ENCODE measurements at places on chromosomes 4 and X.

DNA sequence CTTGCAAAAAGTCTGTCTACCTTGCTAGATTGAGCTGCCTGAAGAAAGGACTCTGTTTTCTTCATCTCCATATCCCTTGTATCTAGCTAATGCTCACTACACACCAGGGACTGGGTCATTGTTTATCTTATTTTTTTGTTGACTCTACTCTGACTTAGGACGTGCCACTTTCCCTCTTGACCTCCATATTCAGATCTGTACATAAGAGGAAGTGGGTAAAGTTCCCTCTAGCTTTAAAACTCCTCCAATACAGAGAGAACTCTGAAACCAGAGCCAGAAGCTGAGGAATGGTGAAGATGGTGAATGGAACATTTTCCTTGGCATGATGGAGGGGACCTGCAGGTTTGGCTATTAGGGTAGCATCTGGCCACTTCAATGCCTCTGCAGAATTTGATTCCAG, 2026.1 kb upstream of the TENM3 start:
- no peak for DNase-seq

GRCh38 chrX:148562846-148563245, 62.4 kb downstream of the AFF2 start:
- DNase-seq: no peak

GRCh38 chr4:158236304-158237030, 26.2 kb downstream of the TMEM144 start:
- no peak for DNase-seq

- DNase-seq: no peak
Measured at GRCh38 chr4:36086261-36086786, 158.0 kb downstream of the ARAP2 start.

- no peak for DNase-seq
Measured at GRCh38 chr4:10659251-10659650, 25.3 kb downstream of the CLNK start.

DNA sequence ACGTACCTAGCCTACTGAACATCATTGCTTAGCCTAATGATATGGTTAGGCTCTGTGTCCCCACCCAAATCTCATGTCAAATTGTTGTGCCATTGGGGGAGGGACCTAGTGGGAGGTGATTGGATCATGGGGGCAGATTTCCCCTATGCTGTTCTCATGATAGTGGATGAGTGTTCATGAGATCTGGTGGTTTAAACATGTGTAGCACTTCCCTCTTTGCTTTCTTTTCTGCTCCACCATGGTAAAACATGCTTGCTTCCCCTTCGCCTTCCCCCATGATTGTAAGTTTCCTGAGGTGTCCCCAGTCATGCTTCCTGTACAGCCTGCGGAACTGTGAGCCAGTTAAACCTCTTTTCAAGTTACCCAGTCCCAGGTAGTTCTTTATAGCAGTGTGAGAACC, 102.6 kb downstream of the RAPGEF2 start:
- no peak for DNase-seq

DNA sequence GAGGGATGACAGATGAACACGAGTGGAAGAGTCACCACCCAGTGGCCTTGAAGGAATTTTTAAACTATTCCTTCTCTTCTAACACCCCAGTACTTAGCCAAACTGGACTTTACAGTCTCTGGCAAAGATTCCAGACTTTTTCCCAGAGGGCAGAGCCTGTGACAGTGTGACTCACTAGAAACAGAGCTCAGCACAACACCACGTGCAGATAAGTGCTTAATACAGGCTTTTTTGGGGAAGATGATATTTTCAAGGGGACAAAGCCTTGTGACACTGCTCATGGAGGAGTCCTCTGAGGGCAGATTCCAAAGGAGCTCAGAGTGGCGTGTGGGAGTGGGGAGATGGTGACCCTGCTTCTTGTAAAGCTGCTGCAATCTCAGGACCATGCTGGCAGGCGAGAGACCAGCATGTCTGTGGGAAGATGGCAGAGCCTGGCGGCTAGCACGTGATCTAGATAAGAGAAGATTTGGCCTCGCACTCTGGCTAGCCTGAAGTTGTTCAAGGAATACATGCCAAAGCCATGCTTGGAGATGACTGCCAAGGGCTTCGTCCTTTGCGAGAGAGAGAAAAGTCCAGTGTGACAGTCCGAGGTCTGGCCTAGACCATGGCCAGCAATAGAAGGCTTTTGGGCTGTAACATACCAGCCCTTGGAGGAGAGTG, 2.4 kb downstream of the RAB33A start:
- DNase-seq: no peak

DNA sequence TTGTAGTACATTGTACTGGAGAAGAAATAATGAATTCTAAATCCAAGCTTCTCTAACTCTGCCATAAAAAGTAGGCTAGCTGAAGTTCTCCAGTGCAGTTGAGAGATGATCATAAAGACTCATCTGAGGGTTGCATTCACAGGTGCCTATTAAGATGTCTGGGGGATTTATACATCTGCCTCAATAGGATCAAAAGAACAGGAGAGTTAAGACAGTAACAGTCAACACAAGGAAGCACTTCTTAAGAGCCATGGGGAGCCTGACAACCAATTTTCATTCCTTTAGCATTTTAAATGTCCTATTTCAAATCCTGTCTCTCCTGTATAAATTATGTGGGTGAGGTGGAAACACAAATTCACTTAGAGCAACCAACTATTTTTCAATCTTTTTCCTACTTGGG, 432.4 kb upstream of the NWD2 start:
- DNase-seq: no peak

DNA sequence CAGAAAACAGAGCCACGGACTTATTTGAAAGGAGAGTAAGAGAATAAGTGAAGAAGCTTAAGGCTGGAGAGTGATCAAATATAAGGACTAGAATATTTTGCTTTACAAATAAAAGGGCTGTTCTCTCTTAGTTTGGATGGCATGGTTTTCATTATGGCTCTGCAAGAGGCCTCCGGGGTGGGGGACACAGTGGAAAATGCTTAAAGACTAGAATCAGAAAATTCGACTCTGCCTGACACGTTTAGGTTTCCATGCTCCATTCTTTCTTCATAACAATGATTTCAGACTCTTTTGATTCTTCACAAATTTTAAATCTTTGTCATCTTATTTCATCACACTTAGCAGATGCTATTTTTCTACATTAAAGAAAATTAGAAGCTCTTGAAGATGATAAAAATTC, 632.4 kb upstream of the BOD1L1 start:
- DNase-seq: no peak

- no peak for DNase-seq
Measured at GRCh38 chr4:57205580-57205979, 95.4 kb upstream of the IGFBP7 start.

DNA sequence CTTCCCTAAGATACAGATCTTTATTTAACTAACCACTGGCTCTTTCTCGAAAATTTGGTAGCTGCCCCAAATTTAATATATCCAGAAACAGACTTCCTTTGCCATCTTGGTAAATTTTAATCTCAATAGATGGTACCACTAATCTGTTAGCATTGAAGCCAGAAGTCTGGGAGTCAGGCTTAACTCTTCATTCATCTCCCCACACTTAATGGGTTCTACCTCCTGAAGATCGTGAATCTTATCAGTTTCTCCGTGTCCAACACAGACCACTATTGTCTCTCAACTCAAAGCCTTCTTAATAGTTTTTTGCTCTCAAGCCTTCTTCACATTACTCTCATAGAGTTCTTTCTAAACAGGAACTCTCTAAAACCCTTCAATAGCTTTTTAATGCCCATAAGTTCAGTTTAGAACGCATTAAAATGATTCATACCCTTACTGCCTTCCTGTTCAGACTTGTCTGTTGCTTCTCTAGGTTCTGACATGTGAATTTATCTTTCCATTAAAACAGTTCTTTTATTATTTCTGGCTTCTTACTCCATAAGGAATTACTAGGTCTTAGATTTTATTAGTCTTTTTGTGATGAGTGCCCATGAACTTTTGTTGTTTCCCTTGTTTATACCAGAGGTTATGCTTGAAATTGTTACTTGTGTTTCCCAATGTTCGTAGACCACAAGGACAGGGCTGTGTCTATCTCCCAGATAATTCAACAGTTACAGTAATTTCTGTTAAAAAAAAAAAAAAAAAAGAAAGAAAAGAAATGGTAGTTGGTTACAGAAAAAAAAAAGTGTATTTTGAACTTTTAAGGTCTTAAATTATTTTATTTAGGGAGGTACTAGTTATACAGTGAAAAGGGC, 54.7 kb downstream of the SMARCAD1 start:
- DNase-seq: no peak

DNA sequence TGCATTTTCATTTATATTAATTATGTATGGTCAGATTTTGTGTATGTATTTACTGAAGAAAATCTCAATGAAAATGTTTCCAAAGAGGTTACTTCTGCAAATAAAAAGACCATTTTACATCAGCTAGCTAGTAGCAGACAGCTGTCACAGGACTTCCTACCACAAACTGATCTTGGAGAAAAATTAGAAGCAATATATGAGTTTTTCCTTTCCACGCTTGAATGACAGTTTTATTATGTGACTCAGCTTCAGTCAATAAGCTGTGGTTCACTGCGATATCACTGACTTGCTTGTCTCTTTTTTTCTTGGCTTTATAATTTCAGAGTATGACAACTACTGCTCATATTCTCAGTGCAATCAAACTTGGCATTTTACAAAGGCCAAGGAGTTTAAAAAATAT, 787.4 kb upstream of the GALNTL6 start:
- DNase-seq: no peak

GRCh38 chr4:6076391-6076790, 58.2 kb upstream of the C4orf50 start:
- DNase-seq: no peak

- no peak for DNase-seq
Measured at GRCh38 chrX:143581240-143581639, 54.7 kb downstream of the SLITRK4 start.

DNA sequence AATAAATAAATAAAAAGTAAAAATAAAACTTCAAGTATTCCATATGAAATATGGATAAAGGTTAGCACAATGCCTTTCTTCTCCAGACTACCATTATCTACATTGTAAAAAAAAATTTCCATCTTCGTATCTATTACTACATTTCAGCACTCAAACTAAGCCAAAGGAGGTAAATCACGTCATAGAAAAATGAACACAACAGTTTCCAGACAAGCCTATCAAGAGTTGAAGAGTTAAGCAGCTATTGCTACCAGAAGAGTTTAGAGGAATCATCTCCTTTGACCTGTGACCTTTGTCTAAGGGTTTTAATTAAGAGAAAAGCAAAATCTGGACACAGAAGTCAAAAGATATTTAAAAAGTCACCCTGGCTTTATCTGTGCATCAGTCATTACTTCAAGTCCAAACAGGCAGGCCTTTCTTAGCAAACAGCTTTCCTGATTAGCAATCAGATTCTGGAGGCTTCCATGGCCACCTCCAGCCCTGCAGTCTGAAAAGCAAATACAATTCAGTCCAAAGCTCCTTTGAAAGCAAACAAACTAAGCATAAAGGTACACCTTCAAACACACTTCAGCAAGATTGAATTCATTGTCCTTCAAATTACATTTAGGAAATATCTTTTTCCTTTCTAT, 82.2 kb downstream of the APBB2 start:
- DNase-seq: no peak

DNA sequence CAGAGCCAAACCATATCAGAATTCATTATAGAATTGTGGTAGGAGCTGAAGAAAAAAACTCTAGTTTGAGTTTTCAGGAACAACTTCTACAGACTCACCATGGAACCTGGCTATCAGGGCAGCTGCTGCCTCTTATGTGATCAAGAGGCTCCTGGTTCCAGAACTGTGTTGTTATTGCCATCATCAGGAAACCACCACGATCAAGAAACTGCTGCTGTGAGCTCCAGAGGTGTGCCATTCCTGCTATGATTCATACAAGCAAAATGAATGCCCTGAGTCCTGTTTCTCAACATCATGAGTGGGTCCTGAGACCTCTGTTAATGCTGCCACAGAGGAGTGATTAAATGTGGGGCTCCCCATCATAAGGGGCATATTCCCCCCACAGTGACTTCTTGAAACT, 43.7 kb downstream of the TASL start:
- DNase-seq: no peak

- DNase-seq: no peak
Measured at GRCh38 chrX:11664211-11665167, 1.2 kb downstream of the ARHGAP6 start.

DNA sequence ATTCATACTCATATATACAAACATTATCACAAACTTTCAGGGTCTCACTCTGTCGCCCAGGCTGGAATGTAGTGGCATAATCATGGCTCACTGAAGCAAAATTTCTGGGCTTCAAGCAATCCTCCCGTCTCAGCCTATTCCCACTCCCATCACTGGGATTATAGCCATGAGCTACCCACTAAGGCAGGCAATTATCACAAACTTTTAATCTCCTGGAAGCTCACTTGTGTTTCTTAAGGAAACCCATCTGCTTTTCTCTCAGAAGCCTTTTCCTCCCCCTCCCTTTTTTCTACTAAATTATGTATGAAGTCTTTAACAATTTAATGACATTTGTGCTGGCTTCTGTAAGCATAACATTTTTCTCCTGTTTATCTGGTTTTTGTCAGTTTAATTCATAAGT, 170.5 kb downstream of the AREG start:
- DNase-seq: no peak

- no peak for DNase-seq
Measured at GRCh38 chr4:79980448-79980847, 92.6 kb downstream of the ANTXR2 start.

Data from NCI-H2227 treated with DMSO at 0.1 percent for 48 hours (cell line).